KBM-7 (cell line): ENCODE measurements at places on chromosomes 16 and 17.
A peak's percentile ranks its signal among the peaks of the same experiment; 100 is the strongest.

DNA sequence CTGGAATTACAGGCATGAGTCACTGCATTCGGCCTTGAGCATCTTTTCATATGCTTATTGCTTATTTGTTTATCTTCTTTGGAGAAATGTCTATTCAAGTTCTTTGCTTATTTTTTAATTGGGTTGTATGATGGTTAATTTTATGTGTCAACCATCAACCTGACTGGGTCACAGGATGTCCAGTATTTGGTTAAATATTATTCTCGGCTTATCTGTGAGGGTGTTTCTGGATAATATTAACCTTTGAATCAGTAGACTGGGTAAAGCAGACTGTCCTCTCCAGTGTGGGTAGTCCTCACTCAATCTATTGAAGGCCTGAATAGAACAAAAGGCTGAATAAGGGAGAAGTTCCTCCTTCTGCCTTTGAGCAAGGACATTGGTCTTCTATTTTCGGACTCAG lies 142.0 kb downstream of the SSH2 start:
- no peak for DNase-seq

GRCh38 chr17:66165537-66166123 lies 26.3 kb downstream of the CEP112 start:
- peak; percentile 48 for DNase-seq

DNA sequence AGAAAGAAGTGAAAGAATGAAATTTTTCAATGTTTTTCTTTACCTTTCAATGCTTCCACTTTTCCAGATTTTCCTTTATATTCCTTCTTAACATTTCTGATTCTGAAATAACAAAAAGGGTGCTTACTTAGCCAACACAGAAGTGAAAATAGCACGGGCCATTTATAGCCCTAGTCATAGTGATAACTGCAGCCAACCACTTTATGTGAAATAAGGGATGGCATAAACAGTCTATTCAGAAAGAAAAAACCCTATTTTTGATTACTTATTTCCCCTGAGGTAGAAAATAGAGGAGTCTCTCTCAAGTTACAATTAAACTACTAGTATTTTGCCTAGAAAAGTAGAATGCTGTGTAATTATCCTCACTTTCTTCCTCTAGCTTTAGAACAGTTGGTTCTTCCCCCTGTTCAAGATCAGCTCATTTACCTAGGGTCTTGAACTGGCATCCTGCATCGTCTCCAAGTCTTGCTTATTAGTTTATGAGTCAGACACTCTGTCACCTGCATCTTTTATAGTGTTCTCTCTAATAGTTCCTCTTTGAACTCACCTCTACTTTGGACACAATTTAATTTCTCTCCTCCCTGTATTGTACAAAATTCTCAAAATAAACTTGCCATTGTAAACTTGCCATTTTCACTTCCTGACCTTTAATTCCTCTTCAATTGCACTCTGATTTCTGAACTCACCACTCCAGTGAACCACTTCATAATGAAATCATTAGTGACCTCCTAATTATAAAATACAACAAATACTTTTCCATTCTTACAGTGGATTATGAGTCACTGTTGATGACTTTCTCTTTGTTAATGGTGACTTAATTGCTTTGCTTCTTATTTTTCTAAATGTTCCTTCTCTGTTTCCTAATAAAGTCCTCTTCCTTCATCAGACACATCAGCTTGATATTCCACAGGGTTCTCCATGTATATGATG lies 23.6 kb downstream of the ABCA6 start:
- no peak for DNase-seq

DNA sequence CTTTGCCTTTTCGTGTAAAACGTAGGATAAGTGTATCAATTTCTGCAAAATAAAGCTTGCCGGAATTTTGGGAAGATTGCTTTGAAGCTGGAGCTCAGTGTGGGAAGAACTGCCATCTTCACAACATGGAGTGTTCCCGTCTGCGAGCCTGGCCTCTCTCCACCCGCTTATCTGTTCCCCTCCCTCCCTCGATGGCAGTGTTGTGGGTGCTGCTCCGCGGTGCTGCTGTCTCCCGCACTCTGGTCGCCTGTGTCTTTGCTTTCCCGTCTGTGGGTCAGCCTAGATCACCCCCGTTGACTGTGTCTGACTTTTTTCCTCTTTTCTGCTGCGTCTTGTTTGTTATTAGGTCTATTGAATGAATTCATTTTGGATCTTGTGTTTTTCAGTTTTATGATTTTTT lies 17.0 kb downstream of the ACSF3 start:
- DNase-seq: no peak

GRCh38 chr16:72072514-72073342 lies 9.7 kb downstream of the HPR start:
- no peak for DNase-seq

- no peak for DNase-seq
Observed at GRCh38 chr16:89841275-89841674, 13.0 kb downstream of the SPIRE2 start.

GRCh38 chr17:63998721-63999679 lies 849 bp downstream of the PRR29 start:
- DNase-seq: no peak

GRCh38 chr17:3318336-3318735 lies 20.2 kb upstream of the OR3A1 start:
- DNase-seq: no peak

DNA sequence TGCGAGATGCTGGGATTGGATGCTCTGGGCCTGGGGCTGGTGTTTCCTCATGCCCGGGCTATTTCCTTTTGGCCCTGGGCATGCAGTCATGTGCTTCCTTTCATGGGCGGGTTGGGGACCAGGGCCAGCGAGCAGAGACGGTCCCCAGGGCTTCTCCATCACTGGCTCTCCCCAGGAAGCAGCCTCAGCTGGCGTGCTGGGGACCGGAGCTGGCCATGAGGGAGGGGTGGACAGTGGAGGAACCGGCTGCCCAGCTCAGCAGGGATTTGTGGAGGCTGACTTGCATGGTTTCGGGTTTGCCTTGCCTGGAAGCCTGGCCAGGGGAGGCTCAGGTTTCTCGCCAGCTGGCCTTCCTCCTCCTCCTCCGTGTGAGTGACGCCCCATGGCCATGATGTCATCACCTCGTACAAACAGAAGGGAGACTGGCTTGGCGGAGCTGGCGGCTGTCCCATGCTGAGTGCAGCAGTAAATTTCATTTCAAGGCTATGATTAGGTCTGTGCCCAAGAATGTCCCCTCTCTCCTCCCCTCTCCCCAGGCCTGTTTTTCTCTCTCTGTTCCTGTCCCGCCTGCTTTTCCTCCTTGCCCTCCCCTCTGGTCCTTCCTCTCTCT lies 8.9 kb upstream of the TIMP2 start:
- DNase-seq: peak; percentile 31

DNA sequence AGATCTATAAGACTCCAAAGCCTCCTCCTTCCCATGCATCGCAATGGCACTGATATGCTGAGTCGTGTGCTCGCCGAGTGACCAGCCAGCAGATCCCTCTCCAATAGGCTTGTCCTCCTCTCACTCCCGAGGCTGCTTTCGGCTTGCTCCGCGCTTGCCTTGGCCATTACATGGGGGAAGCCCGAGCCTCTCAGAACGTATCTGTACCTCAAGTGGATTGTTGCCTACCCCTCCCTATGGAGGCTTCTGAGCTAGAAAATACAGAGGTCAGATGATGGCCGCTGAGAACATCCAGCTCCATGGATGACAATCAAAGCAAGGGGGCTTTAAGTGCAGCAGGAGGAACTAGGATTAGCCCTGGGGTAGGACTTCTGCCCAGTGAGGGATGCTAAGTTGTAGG lies 7.7 kb upstream of the NLRP1 start:
- DNase-seq: no peak

GRCh38 chr16:73730481-73731090 lies 566.0 kb upstream of the PSMD7 start:
- no peak for DNase-seq

- no peak for DNase-seq
Observed at GRCh38 chr17:14089179-14089578, 19.9 kb downstream of the COX10 start.

DNA sequence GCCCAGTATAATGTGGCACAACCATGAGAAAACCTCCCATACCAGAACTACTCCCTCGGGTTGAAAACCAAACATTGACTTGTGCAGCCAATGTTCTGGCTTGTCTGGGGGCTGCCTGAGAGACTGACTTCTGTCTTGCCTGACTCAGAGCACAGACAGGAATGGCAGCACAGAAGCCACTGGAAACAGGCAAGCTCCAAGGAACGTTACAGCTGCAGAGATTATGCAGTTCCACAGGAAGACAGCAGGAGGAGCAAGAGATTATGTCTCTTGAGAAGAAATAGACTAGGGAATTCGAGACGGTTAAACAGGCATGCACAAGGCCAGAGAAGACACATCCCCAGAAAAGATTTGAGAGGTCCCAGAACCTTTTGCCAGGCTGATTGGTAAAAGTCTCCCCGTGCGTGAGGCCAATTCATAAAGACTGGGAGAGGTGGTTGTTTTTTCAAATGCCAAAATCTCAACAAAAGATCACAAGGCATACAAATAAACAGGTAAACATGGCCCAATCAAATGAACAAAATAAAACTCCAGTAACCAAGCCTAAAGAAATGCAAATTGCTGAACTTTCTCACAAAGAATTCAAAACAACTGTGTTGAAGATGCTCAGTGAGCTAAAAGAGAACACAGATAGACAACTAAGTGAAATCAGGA lies 90.6 kb upstream of the CDH5 start:
- DNase-seq: peak; percentile 65

- no peak for DNase-seq
Observed at GRCh38 chr17:40431231-40431602, 12.0 kb upstream of the IGFBP4 start.

- peak; percentile 63 for DNase-seq
Observed at GRCh38 chr17:864315-864714, 82.2 kb downstream of the MRM3 start.

DNA sequence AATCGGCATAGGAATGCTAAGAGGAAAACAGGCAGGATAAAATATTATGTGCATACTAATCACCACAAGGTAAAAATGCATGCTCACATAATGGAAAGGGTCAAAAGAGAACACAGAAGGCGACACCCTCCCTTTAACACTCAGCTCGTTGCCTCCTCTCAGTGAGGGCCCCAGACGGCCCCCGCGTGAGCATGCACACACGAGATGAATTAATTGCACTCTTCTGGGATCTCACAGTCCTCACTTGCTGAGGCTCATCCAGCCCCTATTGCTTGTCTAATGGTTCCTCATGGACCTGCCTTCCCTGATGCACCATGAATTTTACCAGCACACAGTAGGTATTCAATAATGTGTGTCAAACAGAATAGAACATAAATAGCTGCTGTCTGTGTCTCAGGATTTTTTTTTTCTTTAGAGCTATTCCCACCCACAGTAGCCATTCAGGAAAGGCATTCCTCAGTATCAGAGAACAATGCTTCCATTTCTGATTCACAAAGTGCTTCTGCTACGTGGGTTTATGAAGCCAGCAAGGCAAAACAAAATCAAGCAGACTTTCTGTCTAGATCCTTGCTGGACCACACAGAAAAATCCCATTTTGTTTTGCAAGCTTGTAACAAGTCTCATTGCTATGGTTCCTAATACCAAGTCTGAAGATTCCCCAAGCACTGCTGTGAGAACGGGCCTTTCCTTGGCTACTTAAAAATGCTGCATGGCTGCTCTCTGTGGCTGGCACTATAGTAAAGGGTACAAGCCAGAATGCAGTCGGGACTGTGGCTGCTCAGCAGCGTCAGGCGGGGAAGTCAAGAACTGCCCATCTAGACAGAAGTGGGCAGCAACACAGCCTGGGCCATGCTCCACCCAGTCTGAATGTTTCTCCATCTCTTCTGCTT lies 43.6 kb downstream of the TOM1L2 start:
- no peak for DNase-seq

GRCh38 chr17:45768000-45768399 lies 16.1 kb upstream of the CRHR1 start:
- no peak for DNase-seq

- DNase-seq: no peak
Observed at GRCh38 chr17:36118477-36119353, 15.1 kb downstream of the CCL4 start.

GRCh38 chr17:73068322-73069153 lies 23.9 kb downstream of the SLC39A11 start:
- DNase-seq: no peak

- no peak for DNase-seq
Observed at GRCh38 chr17:36657390-36657762, 56.0 kb downstream of the MRM1 start.

GRCh38 chr17:72373910-72374741 lies 253.3 kb downstream of the SOX9 start:
- DNase-seq: no peak

DNA sequence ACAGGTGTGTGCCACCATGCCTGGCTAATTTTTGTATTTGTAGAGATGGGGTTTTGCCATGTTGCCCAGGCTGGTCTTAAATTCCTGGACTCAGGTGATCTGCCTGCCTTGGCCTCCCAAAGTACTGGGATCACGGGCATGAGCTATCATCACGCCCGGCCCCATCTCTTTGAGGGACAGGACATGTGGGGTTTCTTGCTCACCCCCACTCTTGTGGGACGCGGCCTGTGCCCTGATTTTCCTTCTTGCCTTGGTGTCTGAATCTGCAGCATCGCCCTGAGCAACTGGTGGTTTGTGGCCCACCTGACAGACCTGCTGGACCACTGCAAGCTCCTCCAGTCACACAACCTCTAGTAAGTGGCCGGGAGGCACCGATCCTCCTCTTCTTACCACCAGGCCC lies 25.6 kb downstream of the NUP85 start:
- DNase-seq: no peak

DNA sequence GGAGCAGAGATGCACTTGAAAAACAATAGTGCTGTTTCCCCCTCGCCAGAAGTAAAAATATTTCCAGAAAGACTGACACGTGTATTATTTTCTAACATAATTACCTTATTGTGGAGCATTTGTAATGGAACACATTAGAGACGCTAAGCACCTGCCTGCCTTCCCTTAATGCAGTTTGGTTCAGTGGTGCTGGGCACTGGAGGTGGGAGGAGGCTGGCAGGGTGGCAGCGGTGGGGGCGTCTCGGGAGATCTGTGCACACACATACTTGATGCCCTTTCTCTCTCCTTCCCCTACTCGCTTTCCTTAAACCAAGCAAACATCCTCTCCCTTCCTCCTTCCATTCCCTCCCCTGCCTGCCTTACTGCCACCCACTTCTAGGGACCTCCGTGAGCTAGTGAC lies 156.6 kb upstream of the SDK2 start:
- DNase-seq: no peak

GRCh38 chr17:61058066-61058465 lies 341.6 kb upstream of the TBX2 start:
- no peak for DNase-seq

DNA sequence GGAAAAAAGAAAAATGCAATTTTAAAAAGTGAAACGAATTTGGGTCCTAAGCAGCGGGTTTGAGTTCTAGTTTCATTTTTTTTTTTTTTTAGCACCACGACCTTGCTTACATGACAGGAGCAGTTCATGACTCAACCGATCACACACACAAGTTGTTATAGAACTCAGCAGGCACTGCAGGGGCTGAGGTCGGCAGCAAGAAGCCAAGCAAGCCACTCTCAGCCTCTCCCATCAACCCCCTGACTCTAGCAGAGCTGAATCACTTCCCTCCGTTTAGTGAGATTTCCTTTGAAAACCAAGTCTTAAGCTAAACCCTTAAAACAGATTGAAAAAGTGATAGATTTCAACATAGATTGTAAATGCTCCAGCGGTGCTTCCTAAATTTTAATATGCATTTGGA lies 520.8 kb downstream of the HAPSTR1 start:
- no peak for DNase-seq
